ENCODE measurements at places on chromosomes 12 and 14.

DNA sequence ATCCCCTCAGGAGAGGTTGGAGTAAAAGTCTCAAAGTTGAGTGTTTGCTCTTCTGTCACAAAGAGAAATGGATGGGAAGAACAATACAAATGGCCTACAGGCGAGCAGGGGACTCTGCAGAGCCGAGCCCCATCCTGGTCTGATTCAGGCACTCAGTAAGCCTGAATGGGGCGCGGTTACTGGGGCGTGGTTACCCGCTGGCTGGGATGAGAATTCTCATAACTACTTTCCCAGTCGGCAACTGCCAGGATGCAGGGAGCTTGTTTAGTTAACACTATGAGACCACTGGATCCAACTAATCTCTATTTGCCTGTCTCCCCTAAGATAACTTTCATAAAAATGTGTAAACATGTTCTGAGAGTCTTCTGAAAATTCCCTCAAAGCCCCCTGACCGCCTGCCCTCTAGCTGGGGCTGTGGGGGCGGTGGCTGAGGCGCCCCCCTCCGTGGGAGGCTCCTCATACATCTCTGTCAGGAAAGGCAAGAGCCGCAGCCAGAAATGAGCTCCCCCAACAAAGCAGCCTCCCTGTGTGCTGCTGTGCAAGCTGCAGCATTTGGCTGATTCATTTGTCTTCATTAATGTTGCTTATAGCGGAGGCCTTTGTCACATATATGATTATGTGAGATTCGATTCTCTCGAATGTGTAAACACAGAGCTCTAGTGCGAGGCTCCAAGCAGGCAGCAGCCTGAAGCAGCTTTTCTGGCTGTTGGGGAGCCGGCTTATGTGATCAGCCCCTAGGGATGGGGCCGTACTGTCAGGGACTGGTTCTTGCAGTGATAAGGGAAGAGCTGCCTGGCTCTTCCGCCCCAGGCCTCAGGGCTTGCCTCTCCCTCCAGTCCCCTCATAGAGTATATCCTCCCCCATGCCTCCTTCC, 126.1 kb upstream of the ARHGAP5 start:
- peak; percentile 56 for DNase-seq

DNA sequence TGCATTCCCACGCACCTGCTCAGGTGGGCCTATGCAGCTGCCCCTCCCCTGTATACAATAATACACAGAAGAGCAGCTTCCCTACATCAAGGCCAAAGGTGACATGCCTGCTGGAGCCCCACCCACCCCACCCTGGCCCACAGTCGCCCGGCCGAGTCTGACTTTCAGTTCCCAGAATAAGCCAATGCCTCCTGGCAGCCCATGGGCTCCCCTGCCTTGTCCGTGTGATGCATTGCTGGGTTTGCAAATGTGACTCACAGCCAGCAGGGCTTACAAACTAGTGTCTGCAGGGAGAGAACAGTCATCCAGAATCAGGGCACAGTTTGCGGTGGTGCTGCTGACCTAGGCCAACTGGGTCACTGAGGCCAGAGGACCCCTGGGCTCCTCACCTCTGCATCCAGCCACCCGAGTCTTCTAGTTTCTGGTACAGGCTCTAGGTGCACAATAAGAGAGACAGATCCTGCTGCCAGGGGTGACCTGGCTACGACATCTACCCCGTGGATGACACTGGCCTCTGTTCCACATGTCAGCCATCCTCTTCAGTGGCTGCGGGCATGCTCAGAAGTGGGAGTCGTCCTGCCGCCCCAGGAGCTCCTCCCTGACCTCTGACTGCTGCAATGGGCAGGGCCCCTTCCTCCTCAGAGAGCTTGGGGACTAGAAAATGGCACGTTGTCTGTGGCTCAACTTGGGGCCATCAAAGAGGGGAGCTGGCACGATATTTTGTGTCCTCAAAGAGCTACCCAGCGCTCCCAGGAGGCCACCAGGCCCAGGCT, 84.5 kb downstream of the CHGA start:
- no peak for DNase-seq

DNA sequence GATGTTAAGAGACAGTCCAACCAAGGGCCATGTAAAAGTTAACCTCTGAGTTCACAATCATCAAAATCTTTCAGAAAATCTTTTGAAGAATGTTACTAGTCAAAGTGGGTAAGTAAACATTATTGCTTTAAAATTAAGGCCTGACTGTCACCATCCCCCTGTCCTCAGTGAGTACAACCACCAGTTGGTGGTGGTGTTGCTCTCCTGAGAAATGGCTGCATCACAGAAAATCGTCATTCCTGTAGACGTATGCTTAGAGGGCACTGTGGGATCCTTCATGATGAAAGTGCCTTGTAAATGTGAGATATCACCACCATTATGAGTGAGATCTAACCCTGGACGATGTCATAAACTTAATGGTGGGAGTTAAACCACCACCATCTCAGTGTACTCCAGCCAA, 451.2 kb downstream of the RPS29 start:
- DNase-seq: no peak

DNA sequence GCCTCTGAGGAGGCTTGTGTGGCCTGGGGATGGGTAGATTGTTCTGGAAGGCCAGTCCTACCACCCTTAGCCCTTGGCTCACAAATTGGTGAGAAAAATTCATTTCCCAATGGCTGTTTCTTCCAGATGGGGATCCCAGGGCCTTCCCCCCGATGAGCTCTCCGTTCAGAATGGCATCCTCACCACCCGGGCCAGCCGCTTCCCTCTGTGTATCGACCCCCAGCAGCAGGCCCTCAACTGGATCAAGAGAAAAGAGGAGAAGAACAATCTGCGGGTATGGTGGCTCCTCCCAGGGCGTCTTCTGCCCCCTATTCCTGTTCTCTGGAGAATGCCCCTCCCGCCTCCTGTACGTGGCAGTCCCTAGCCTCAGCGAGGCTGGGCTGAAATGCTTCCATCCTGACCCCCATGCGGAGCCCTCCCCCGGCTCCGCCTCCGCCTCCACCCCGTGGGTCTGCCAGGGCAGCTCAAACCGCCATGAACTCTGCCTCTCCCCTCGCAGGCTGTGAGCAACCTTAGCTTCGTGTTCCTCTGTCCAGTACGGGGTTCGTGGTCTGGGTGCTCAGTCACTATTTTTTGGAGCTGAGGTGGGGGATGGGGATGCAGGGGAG, 57.8 kb downstream of the CCDC92 start:
- DNase-seq: no peak
